ENCODE measurements at places on chromosomes 6 and 20.
A peak's percentile ranks its signal among the peaks of the same experiment; 100 is the strongest.

DNA sequence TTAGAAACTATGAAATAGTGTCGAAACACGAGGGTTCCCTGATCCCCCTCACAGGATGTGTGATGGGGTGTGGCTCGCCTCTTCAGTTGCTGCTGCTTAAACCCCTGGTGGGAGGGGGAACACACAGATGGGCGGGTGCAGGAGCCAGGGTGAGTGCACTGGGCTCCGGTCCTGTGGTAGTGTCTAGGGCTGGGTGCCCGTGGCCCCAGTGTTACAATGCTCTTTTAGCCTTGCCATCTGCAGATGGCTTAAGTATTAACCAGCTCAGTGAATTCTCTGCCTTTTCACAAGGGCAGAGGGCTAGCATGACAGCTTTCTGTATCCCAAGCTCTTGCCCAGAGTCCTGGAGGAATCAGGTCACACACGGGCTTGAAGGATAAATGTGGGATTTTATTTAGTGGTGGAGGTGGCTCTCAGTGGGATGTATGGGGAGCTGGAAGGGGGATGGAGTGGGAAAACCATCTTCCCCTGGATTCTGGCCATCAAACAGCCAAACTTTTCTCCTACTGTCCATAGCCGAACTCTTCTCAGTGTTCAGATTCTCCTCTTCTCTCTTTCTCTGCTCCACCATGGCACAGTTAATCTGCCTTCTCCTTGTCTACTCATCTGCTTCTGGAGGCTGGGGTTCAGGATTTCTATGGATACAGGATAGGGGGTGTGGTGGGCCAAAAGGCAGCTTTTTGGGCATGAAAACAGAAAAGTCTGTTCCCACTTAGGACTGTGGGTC lies 659.0 kb downstream of the EPM2A start:
- DNase-seq = no peak

GRCh38 chr6:142985281-142985680 lies 40.3 kb upstream of the HIVEP2 start:
- DNase-seq = no peak

DNA sequence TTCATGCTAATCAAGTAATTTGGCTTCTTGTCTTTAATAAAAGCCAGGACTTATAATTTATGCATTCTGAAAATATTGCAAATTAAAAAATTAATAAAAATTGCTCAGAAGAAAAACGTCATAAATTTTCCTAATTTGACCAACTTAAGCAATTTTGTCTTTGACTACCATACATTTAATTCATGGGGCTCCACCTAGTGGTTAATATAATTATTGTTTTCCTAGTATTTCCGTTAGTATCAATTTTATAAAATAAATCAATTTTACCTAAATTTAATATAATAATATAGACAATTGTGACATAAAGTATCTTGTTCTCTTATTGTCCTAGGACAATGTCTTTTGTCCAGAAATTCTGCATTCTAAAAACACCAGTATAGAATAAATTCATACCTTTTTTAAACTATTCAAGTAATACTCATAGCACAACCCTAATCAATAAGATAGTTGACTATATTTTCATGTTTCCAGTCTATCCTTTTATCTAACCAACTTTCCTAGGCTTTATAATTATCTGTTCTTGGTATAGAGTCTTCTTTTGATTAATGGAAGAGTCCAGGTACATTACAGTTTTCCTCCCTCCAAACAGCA lies 319.9 kb downstream of the TRDN start:
- no peak for DNase-seq

GRCh38 chr6:53059648-53060589 lies 5.3 kb upstream of the FBXO9 start:
- DNase-seq = no peak

DNA sequence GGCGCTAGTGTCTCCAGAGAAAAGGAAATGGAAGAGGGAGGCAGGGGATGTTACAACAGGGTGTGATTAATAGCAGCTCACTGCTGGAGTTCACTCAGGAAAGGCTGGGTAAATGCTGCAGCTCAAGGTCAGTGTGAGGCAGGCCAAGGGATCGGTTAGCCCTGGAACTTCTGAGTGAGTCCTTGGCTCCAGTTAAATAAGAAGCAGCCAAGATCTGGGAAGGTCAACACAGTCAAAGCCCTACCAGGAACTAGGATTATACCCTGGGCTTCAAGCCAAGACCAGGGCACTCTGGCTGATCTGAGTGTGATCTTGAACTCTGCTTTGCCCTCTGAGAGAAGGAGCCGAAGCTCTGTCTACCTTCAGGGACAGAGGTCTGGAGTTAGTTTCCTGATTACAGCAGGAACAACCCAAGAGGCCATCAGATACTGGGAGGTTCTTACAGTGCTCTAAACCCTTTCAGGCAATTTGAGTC lies 44.3 kb downstream of the TPD52L1 start:
- DNase-seq = no peak

DNA sequence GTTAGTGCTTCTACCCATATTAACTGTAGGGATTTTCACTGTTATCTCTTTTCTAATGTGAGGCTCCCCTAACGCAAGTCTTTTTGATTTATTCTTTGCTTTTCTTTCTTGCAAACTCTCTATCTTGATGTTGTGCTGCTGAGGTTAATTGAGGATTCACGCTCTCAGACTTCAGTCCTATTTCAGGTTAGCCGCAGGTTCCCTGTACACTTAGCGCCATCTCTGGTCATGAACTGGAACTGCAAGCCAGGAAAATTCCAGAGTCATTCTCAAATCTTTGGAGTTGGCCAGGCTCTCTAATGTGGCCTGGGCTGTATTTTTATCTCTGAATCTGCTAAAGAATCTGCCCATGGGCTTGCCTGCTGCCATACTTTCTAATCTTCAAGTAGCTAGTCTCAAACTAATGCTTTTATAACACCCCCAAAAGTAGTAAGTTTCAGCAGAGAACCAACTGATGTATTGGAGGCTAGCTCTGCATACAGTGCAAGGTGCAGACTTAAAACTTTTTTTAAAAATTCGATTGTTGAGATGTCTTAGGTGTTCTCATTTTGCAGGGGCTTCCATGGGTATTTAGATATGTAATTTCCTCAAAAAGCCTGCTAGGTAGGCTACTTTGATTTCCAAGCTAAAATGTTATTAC lies 91.1 kb upstream of the OPRM1 start:
- no peak for DNase-seq

DNA sequence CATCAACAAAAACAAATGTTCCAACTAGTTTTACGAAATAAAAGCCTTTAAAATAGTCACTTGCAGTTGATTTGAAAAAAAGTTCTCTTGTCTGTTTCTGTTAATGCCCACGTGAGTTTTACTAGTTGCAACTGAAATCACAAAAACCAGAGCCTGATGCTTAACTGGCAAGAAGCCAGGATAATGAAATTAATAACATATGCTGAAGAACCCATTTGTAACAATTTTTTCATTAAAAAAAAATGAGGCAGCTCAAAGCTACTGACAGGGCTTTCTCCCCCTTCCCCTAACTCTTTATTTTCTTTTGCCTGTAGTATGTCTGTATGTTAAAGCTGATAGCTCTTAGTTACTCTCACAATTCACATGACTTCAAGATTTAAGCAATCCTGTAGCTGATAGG lies 132.7 kb upstream of the EYA4 start:
- DNase-seq = no peak

DNA sequence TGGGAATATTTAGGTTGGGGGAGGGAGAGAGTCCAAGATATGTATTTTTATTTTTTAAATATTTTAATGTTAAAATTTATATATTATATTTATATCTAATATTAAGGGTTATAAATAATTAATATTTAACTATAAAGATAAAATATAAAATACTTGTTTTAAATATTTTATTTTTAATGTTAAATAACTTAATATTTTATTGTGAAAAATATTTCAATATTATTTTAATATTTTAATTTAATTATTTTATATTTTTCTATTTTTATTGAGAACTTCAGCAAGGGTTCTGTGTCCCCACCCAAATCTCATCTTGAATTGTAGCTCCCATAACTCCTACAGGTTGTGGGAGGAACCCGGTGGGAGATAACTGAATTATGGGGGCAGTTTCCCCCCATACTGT lies 34.0 kb downstream of the PERP start:
- DNase-seq = no peak

GRCh38 chr6:37552267-37552666 lies 52.6 kb upstream of the CCDC167 start:
- no peak for DNase-seq

- DNase-seq = no peak
Measured at GRCh38 chr6:168075787-168076202, 3.2 kb downstream of the FRMD1 start.

GRCh38 chr6:79902046-79902445 lies 45.3 kb downstream of the ELOVL4 start:
- DNase-seq = no peak

GRCh38 chr6:17035257-17036064 lies 66.4 kb upstream of the STMND1 start:
- no peak for DNase-seq

DNA sequence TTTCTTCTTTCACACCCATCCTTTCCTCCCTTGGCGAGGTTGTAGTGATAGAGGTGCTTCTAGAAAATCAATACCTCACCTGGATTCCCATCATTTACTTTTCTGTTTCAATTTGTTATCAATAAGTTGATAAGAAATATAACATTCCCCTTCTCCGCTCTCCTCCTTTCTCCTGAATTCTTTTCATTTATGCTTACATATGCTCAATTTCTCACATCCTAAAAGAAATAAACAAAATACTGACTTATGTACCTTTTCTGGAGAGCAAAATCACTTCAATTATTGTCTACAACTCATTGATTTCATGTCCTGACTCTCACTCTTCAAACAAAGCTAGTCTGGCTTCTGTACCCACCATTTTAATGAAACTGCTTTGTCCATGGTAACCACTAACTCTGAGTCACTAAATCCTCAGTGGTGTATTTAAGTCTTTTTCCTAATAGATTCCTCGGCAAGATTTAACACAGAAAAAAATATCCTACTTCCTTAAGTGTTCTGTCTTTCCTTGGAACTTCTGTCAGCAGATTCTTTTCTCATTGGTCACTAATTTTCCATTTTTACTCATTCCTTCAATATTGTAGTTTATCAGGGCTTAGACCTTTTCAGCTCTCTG lies 289.6 kb downstream of the RFPL4B start:
- no peak for DNase-seq

DNA sequence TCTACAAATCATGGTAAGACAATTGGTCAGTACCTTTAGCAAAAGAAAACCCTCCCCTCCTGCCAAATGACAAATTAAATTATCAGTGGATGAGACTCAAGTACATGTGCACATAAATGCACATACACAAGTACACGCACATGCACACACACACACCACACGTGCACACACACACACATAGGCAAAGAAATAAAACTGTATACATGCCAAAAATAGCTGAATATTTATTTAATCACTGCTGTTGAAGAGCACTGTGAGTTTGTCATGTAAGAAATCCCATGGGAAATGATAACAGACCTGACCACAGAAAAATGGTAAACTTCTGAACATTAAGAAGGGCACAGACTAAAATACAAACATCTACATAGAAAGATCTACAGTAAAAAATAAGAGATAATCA lies 46.6 kb upstream of the TNFAIP3 start:
- no peak for DNase-seq

DNA sequence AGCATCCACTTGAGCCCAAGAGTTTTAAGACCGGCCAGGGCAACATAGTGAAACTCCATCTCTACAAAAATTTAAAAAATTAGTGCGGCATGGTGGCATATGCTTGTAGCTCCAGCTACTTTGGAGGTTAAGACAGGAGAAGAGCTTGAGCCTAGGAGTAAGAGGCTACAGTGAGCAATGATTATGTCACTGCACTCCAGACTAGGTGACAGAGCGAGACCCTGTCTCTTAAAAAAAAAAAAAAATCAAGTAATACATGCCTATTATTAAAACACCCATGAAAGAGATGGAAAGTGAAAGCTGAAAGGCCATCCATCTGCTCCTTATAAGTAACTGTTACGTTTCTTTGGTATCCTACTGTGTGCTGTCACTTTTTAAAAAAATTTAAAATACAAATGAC lies 66.4 kb downstream of the FKBP5 start:
- DNase-seq = no peak

- no peak for DNase-seq
Measured at GRCh38 chr6:52305948-52306767, 21.6 kb upstream of the MCM3 start.

DNA sequence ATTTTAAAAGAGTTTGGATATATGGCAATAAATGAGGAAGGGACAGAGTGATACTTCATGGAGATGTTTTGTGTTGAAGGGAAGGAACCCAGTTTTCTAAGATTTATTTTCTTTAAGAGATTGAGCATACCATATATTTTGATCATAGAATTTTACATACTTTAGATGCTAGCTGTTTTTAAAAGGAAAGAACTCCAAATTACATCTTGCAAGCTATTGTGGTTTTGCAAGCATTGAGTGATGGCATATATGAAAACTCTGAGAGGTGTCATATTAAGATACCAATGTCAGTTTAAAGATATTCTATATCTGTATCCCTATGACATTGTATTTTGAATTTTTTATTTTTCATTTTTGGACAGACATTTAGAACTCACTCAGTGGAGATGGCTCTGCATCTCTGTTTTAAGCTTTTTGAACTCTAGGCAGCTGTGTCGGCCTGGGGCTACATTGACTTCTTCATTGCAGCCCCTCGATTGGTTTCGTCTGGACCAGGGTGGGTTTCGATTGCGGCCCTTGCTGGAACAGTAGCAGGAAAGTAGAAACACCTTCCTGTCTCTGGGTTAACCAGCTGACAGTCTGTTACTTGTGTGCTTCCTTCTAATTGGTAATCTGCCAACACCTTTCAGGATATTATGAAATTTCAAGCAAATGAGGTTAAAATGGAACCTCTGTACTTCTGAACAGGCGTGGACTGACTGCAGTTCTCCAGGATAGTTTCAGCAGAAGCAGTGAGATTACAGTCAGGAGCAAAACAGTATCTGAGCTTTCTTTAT lies 14.0 kb downstream of the IGF2R start:
- no peak for DNase-seq

GRCh38 chr6:37850260-37850659 lies 30.7 kb downstream of the ZFAND3 start:
- no peak for DNase-seq

GRCh38 chr6:70371454-70372105 lies 41.7 kb upstream of the FAM135A start:
- peak; percentile 53 for DNase-seq

DNA sequence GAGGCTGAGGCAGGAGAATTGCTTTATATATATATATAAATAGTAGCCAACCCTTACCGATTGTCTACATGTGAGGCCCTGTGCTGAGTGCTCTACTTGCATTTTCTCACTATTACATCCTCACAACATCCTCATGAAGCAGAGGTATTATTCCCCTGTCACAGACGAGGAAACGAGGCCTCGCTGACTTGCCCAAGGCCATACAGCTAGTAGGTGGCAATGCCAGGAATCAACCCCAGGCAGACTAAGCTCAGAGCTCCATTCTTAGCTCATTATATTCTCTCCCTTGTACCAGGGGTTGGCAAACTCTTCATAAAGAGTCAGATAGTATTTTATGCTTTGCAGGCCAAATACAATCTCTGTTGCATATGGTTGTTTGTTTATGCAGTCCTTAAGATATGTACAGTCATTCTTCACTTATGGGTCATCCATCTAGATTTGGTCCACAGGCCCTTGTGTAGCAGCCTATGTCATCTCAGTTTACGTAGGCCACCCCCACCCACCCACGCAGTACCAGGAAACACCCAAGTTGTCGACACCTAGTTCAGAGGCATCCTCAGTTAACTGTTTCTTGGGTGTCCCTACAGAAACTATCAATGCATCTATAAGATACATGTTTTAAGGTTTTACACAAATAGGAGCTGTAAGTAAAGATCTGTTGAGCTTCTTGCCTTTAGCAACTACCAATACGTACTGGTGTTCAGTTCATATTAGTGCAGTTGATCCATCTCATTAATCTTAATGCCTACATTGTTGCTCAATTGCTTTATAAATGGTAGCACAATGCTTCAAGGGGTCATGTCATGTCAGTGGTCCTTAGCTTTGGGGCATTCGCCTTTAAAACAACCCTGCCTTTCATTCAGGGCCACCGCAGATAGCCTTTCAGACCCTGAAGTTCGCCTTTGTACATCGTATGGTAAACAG lies 3.0 kb downstream of the CASS4 start:
- DNase-seq = no peak

Data from foreskin keratinocyte (primary cell).